ENCODE measurements at places on chromosomes 5 and 9. TPM values are rescaled to one million over a fixed set of nuclear protein-coding genes. Genes with fewer than 3 reads are reported as not detected.
A peak's percentile ranks its signal among the peaks of the same experiment; 100 is the strongest.

- no peaks in the 10 kb centered on the region for H3K27me3 ChIP-seq
- H3K36me3 ChIP-seq = no peaks in the 10 kb centered on the region
- no peak overlapping the region for H3K27ac ChIP-seq
Observed at GRCh38 chr9:137435980-137436760, 5.0 kb downstream of the ENTPD8 start.

The RGS7BP gene
- total RNA-seq = 2.0 TPM

DNA sequence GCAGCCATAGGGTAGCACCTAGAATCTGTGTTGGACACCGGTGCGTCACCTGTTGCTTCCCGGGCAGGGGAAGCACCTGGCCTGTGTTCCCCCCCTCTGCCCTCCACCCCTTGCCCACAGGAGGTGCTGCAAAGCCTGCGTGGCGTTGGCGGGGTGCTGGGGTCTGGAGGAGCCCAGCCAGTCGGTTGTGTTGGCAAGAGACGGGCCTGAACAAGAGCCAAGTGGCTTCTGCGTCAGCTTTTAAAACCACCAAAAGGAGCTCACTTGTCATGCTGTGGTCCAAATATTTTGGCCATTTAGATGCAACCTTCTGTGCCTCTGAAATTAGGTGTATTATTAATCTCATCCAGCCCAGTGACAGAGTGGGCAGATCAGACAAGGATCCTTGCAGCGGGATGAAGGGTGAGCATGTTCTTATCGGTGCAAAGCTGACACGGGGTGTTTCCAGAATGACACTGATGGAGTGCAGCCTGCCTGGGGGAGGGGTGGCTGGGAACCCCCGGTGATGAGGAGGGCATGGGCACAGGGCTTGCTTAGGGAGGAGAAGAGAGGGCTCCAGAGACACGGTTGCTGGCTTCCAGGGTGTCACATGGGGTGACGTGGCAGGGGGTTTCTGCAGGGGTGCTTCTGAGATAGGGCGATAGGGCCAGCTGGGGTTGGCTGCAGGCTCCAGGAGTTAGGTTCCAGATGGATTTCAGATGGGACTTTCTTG is 9.7 kb upstream of the RXRA start:
- no peaks in the 10 kb centered on the region for H3K36me3 ChIP-seq
- peaks cover 2% of the 10 kb centered on the region for H3K27me3 ChIP-seq
- no peak overlapping the region for H3K27ac ChIP-seq

DNA sequence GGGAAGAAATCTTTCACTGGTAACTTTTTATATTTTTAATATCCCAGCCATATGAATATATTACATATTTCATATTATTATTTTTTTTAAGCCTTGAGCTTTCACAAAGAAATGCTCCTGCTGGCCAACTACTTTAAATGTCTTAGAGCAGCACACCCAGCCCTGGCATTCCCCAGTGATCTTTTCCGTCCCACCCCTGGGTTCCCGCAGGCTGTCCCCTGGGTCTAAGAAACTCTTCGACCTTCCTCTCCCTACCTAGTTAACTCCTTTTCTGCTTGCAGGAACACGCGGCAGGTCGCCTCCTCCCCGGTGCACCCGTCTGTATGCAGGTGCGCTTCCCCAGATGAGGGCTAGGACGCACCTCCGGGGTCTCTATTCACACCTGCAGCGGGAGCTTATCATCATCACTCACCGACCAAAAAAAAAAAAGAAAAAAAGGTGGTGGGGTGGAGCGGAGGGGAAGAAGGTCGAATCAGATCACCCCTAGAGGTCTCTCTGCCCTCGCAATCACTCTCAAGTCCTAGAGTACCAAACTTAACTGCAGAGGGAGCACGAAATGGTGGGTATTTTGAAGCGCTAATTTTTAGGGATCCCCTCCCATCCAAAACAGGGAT is 696 bp downstream of the ZFP62 start:
- H3K27ac ChIP-seq = peak overlapping the region; percentile 94
- H3K27me3 ChIP-seq = no peaks in the 10 kb centered on the region
- H3K4me3 ChIP-seq = peak overlapping the region; percentile 97
- peaks cover 9% of the 10 kb centered on the region for H3K4me1 ChIP-seq
- H3K36me3 ChIP-seq = peaks cover 25% of the 10 kb centered on the region
- DNase-seq = no peak

DNA sequence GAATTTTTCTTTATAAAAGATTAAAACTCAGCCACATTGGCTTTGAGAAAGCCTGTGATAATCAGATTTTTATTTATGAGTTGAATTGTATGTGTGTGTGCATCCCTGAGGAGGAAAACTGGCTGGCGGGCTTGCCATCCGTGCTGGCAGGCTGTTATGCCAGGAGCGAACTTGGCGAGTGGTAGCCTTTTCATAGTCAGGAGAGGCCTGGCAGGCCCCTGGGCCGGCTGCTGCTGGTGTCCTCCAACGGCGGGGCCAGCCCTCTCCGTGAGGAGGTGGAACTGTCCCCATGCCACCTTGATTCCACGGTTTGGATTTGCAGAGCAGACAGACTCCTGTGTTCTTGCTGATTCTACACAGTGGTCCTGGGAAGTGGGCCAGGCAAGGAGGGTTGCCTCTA is 43.3 kb downstream of the ZNF618 start:
- peaks cover 26% of the 10 kb centered on the region for H3K36me3 ChIP-seq
- DNase-seq = no peak
- no peaks in the 10 kb centered on the region for H3K27me3 ChIP-seq
- H3K4me3 ChIP-seq = no peak overlapping the region
- H3K27ac ChIP-seq = no peak overlapping the region

The AQP7 gene
- 3.7 TPM for total RNA-seq

DNA sequence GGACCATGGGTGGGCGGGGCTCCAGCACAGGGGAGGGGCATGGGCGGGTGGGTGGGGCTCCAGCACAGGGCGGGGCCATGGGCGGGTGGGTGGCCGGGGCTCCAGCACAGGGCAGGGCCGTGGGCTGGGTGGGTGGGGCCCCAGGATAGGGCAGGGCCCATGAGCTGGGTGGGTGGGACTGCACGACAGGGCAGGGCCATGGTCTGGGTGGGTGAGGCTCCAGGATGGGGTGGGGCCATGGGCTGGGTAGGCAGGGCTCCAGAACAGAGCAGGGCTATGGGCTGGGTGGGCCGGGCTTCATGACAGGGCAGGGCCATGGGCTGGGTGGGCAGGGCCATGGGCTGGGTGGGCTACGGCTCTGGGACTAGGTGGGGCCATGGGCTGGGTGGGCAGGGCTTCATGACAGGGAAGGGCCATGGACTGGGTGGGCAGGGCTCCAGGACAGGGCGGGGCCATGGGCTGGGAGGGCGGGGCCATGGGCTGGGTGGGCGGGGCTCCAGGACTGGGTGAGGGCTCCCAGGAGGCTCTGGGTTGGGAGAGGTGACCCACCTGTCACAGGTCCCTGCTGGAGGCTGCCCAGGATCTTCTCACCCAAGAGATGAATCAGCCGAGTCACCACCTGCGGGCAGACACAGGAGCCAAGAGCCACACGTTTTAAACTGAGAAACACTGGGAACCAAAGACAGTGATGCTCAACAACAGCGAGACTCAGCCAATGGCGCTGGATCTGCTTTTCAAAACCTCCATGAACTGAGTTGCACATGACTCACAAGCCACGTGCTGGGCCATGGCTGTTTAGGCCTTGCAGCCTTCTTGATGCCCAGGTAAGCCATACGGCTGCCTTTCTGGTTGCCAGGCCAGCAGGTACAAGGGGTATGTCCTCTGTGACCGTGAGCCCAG is 33.6 kb upstream of the NSMF start:
- no peaks in the 10 kb centered on the region for H3K4me1 ChIP-seq
- no peak for DNase-seq
- H3K4me3 ChIP-seq = no peak overlapping the region
- no peaks in the 10 kb centered on the region for H3K27me3 ChIP-seq
- no peak overlapping the region for H3K27ac ChIP-seq

DNA sequence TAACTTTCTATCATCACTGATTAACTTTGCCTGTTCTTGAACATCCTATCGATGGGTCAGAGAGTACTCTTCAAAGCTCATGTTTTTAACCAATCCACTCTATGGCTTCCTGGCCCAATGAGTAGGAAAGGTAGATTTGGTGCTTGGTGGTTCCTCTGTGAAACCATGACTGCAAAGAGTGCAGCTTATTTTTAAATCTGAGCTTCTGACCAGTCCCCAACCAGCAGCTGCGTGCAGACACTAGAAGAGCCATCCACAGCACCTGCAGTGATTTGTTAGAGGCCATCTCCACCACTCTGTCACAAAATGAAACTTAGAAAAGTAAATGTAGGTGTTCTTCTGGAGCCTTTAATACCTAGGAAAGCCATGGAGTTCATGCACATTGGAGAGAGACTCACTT is 107.3 kb upstream of the WWC1 start:
- H3K36me3 ChIP-seq = peaks cover 3% of the 10 kb centered on the region
- peaks cover 18% of the 10 kb centered on the region for H3K4me1 ChIP-seq
- peaks cover 3% of the 10 kb centered on the region for H3K27me3 ChIP-seq
- no peak overlapping the region for H3K4me3 ChIP-seq

DNA sequence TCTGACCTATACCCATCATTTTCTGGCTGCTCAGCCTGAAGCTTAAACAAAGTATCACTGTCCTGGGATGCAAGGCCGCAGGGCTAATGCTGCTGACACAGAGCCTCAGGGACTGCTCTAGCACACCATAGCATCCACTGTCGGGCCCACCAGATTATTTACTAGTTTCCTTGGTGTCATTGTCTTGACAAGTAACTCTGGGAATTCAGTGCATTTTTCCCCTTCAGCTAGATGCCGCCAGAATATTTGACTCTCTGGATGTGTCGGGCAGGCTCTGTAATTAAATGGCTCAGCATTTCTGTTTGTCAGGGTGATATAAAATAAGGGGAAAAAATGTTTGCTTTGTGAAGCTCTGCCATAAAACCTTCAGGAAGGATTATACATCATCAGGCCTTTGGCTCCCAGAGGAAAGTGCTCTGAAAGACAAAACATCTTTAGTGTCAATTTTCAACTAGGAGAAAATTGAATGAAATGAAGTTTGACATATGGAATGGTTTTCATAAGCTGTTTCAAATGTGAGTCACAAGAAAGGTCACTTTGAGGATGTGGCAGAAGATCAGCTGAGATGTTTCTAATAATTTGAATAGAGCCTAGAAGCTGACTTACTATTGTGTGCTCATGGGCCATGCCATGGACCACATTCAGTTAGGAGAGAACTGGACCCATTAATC is 350.1 kb downstream of the TMEM232 start:
- H3K27ac ChIP-seq = no peak overlapping the region
- no peaks in the 10 kb centered on the region for H3K36me3 ChIP-seq
- no peaks in the 10 kb centered on the region for H3K27me3 ChIP-seq
- H3K4me1 ChIP-seq = peaks cover 17% of the 10 kb centered on the region

GRCh38 chr5:179054036-179054785 is 6.0 kb upstream of the ZNF354C start:
- no peaks in the 10 kb centered on the region for H3K36me3 ChIP-seq
- H3K4me3 ChIP-seq = no peak overlapping the region
- no peak for DNase-seq
- H3K27ac ChIP-seq = peak overlapping the region; percentile 48

DNA sequence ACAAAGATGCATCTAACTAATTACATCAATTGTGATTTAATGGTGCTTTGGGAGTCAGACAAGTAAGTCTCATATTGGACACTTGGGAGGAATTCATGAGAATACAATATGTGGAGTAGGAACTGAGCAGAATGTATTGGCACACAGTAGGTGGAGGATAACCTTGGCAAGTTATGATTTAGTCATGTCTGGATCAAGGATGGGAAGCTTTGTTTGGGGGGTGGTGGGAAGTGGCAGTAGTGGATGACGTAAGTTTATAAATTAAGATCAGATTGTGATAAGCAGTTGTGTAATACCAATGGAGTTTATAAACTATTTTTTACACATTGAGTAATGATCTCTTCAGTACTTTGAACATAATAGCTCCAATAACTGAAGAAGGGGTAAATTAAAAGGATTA is 67.0 kb downstream of the SGCD start:
- no peaks in the 10 kb centered on the region for H3K36me3 ChIP-seq
- DNase-seq = no peak
- no peak overlapping the region for H3K4me3 ChIP-seq
- peaks cover 16% of the 10 kb centered on the region for H3K4me1 ChIP-seq
- H3K27ac ChIP-seq = no peak overlapping the region
- H3K27me3 ChIP-seq = no peaks in the 10 kb centered on the region

DNA sequence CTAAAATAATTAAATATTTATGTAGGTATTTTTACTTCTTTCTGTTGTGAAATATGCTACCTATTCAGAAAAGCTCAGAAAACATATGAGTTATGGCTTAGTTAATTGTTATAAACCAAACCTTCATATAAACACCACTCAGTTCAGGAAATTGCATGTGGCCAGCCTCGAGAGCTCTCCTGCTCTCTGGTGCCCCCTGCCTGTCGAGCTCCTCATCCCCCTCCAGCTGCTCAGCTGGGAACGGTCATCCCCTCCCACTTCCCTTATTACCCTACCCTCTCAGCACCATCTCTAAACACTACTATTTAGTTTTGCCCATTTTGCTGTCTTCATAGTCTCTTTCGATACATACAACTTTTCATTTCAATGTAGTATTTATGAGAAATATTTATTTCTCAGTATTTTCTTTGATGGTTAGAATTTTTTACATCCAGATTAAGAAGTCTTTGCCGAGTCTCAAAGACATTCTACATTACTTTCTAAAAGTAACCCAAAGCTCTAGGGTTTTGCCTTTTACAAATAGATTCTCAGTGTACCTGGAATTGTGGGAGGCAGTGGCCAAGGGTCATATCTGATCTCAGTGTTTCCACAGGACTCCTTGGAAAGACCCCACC is 51.2 kb upstream of the SEMA4D start:
- no peak overlapping the region for H3K4me3 ChIP-seq
- H3K36me3 ChIP-seq = no peaks in the 10 kb centered on the region
- DNase-seq = no peak
- peaks cover 13% of the 10 kb centered on the region for H3K27me3 ChIP-seq
- no peak overlapping the region for H3K27ac ChIP-seq
- H3K4me1 ChIP-seq = no peaks in the 10 kb centered on the region

- H3K36me3 ChIP-seq = no peaks in the 10 kb centered on the region
- DNase-seq = no peak
- no peak overlapping the region for H3K4me3 ChIP-seq
- H3K27ac ChIP-seq = no peak overlapping the region
- H3K27me3 ChIP-seq = no peaks in the 10 kb centered on the region
Observed at GRCh38 chr9:106675780-106676179, 187.2 kb upstream of the ZNF462 start.

- H3K4me1 ChIP-seq = no peaks in the 10 kb centered on the region
- no peak overlapping the region for H3K27ac ChIP-seq
- H3K4me3 ChIP-seq = no peak overlapping the region
- H3K36me3 ChIP-seq = no peaks in the 10 kb centered on the region
- peaks cover 20% of the 10 kb centered on the region for H3K27me3 ChIP-seq
Observed at GRCh38 chr5:137491121-137491520, 8.0 kb downstream of the SPOCK1 start.
